Foreskin melanocyte (primary cell): ENCODE measurements at places on chromosomes 13 and 19.

- DNase-seq, result no peak
Measured at GRCh38 chr13:44298314-44298713, 75.3 kb upstream of the SERP2 start.

DNA sequence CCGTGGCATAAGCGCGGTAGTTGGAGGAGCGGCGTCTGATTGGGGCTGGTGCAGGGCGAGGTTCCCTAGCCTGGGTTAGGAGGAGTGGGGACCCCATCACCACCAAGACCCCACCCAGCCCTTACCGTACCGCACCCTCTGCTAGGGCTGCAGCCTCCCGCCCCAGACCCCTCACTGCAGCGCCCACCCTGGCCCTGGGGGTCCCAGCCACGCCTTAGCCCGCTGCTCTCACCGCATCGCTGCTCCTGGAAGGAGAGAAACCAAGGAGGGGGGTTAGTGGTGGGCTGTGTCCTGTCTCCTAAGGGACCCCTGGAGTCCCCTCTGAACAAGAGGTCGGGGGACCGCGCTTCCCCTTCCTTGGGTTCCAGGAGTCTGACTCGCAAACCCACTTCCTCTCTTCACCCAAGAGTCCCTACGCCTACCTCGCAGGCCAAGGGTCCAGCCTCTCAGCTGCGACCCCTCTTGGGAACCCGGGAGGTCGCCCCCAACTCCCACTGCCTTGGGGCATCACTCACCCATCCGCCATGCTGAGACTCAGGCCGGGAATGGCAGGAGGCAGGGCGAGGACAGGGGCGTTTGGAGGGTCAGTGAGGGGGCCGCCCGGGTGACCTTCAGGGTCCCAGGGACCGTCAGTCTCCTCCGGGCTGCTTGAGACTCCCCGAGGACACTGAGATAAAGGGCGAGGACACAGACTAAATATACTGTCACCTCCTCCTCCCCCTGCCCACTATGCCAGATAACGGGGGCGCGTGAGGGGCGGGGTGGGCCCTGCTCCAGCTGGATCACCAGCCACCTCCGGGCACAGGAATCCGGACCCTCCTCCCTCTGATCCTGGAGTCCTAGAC lies at the start of gene TNNI3:
TSS of gene TNNI3 (minus strand) at position 669 of the 845 bp plus-strand sequence. CDS start at position 526, 143 bp downstream.
- DNase-seq, result no peak

- no peak for DNase-seq
Measured at GRCh38 chr13:51628059-51628852, 44.0 kb downstream of the WDFY2 start.

DNA sequence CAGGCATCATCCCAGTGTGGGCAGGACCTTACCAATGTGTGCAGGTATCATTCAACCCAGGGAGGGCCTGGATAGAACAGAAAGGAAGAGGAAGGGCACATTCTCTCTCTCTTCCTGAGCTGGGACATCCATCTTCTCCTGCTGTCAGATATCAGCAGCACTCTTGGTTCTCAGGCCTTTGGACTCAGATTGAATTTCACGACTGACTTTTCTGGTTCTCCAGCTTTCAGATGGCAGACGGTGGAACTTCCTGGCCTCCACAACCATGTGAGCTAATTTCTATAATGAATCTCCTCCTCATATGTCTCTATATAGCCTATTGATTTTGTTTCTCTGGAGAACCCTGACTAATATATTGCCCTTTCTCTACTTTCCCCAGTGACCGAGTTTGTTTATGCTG lies 77.3 kb downstream of the OLFM4 start:
- no peak for DNase-seq

- DNase-seq, result no peak
Measured at GRCh38 chr19:40555978-40556689, 20.5 kb upstream of the SHKBP1 start.

DNA sequence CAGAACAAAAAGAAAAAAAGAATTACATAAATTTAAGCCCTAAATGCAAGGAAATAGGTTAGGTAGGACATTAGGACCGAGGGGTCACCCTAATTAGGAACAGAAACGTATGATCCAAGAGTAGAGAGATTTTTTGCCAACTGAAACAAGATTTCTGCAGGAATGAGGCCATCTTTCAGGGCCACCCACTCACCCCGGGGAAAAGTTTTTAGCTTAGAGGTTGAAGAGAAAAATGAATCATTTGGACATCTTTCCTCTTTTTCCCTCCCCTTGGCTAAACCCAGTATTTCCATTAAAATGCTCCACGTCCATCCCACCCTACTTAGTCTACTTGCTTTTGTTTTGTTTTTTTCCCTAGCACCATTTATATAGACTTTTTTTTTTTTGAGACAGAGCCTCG lies 10.6 kb upstream of the PNMA8A start:
- no peak for DNase-seq

- DNase-seq, result no peak
Measured at GRCh38 chr19:42247640-42248199, 5.3 kb upstream of the GSK3A start.
